ENCODE measurements at places on chromosomes 1 and 21. TPM values are rescaled to one million over a fixed set of nuclear protein-coding genes. Genes with fewer than 3 reads are reported as not detected.
A peak's percentile ranks its signal among the peaks of the same experiment; 100 is the strongest.

DNA sequence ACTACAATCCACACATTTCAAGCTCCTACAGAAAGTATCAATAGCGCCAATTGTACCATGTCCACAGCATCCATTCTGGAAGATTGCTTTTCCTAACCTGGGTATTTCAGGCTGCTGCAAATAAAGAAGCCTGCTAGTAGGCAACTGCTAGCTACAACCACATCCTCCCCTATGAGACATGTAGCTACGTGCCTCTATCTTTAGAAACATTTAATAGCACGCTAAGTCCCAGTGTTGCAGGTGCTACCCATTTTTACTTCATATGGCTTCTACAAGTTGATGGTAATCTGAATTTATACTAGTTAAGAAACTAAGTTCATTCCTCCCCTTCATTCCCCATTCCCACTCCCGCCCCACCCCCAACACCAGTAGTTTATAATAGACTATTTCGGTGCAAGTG lies 7.4 kb upstream of the AMPD1 start:
- no peak for DNase-seq

DNA sequence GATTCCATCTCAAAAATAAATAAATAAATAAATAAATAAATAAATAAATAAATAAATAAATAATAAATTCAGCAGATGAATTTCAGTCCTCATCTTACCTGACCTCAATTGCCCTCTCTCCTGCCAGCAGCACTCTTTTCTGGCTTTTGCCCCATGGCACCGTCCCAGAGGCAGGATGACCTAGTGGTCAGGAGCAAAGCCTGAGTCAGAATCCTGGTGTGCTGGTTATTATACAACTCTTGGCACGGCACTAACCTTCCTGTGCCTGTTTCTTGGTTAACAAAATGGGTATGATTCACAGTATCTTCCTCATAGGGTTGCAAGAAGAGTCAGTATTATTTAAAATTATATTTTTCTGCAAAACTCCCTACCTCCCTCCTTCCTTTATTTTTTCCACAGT lies 43.0 kb downstream of the NKAIN1 start:
- peak; percentile 86 for DNase-seq

The LDLRAP1 gene
- 26.5 TPM for total RNA-seq

- DNase-seq: no peak
Measured at GRCh38 chr21:34882719-34883131, 166.4 kb downstream of the RUNX1 start.

DNA sequence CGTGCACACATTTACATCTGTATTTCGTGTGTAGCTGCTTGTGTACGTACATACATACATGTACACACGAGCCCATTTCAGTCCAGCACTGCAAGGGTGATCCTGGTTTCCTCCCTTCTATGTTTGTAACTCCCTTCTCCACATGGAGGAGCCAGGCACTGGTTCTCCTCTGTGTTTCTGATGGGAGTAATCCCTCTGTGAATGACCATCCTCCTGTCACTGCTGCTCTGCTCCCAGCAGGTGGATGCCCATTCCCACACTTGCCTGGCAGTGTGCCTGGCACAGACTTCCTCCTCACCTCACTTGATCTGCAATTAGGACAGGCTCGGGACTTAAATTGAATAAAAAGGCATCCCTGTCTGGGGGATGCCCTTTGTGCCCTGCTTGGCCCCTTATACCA lies 37.1 kb downstream of the TRAPPC10 start:
- DNase-seq: no peak

The NUDT4B gene
- 29.9 TPM for total RNA-seq

DNA sequence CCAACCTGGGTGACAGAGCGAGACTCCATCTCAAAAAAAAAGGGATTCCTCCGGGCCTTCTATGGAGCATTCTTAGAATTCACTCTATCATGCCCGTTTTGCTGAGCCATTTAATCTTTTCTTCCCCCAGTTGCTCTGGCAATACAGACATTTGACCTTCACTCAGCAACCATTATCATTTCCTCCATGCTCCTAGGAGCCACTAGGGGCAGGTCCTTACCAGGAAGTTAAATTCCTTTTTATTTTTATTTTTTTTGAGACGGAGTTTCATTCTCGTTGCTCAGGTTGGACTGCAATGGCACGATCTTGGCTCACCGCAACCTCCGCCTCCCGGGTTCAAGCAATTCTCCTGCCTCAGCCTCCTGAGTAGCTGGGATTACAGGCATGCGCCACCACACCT lies 9.7 kb upstream of the CGN start:
- DNase-seq: peak; percentile 35

GRCh38 chr21:44299458-44300261 lies at the start of gene PFKL:
Gene PFKL (plus strand): TSS chr21:44300053. CDS start chr21:44300106, 53 bp downstream.
- peak; percentile 61 for DNase-seq

DNA sequence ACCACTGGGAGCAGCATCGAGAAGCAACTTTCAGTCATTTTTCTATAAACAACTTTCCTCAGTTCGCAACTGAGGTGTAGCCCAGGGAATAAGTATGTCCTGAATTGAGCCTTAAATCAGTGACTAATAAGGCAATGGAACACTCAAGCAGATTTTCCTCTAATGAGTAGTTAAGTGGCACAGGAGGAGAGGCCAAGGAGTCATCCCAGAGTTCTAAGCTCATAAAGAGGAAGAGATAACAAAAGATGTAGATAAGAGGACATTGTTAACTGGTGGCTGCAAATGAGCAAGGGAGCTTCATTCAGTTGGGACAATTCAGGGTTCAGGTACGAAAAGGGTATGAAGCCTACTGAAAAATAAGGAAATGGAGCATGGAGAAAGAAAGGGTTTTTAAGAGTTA lies 64.5 kb downstream of the LRRC40 start:
- no peak for DNase-seq

The GJA4 gene
- total RNA-seq: not detected

DNA sequence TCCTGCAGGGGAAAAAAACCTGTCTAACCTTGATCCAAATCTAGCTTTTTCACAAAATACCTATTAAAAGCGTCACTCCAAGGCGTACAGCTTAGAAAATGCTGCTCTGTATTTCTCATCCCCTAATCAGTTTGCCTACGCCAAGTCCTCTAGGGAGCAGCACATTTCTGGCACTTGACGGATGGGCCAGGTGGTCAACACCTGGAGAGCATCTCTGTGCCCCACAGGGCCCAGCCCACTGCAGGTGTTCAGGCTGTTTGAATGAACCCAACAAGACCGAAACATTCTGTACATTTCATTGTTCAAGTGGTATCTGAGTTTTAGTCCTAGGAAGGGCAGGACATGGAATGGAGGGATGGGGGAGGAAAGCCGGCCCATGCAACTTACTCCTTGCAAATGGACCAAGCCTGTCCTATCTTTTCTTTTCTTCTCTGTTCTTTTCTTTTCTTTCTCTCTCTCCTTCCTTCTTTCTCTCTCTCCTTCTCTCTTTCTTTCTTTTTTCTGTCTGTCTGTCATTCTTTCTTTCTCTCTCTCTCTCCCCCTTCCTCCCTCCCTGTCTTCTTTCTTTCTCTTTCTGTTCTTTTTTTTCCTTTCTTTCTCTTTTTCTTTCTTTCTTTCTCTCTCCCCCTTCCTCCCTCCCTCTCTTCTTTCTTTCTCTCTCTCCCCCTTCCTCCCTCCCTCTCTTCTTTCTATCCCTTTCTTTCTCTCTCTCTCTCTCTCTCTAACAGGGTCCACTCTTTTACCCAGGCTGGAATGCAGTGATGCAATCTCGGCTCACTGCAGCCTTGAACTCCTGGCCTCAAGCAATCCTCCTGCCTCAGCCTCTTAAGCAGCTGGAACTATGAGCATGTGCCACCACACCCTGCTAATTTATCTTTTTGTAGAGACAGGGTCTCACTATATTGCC lies 29.1 kb downstream of the IGFN1 start:
- DNase-seq: no peak

GRCh38 chr1:99365141-99365540 lies 100.8 kb downstream of the PLPPR4 start:
- DNase-seq: no peak

DNA sequence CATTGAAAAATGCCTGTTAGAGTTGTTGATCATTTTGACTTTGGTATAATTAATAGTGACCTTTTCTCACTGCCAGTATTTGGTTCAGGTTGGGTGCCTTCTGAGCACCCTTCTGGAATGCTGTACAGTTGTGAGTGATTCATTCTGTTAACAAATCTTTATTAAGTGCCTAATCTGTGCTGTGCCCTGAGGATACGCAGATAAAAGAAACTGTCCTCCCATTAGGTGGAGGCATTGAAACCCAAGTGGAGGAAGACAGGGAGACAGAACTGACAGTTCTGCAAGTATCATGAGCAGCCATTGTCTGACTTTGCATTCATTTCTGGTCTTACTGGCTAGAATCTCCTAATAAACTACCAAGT lies 76.1 kb upstream of the ZNF326 start:
- peak; percentile 50 for DNase-seq

DNA sequence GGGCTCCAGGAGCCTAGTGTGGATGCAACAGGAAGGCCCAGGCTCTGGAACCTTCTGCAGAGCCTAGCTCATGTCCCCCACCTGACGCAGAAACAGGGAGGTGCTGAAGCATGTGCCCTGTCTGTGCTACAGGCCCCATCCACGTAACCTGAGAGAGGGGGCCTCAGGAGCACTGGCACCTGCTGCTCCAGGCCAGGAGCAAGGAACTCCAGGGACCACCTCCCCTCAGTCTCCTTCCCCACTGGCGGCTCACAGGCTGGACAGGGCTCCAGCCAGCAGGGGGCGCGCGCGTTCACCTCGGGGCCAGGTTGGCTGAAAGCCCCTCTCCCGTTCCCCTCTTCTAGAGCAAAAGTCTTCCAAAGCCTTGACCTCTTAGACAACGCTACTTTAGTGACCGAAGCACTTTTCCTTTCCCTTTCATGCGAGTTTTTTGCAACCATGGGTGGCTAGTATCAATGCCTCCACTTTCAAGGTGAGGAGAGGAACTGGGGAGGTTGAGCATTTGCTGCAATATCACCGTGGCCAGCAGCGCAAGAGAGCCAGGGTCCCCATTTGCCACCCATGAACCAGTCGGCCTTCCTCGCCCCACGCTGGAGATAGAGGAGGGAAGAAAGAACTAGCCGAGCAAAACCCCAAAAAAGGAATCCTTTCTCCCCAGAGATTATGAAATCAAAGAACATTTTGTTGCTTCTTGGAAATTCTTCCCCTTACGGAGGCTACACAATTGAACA lies 52.4 kb upstream of the GPR157 start:
- peak; percentile 58 for DNase-seq

- no peak for DNase-seq
Measured at GRCh38 chr1:119893238-119893791, 3.0 kb downstream of the ADAM30 start.

GRCh38 chr1:206955476-206956451 lies 9.5 kb upstream of the PIGR start:
- no peak for DNase-seq

DNA sequence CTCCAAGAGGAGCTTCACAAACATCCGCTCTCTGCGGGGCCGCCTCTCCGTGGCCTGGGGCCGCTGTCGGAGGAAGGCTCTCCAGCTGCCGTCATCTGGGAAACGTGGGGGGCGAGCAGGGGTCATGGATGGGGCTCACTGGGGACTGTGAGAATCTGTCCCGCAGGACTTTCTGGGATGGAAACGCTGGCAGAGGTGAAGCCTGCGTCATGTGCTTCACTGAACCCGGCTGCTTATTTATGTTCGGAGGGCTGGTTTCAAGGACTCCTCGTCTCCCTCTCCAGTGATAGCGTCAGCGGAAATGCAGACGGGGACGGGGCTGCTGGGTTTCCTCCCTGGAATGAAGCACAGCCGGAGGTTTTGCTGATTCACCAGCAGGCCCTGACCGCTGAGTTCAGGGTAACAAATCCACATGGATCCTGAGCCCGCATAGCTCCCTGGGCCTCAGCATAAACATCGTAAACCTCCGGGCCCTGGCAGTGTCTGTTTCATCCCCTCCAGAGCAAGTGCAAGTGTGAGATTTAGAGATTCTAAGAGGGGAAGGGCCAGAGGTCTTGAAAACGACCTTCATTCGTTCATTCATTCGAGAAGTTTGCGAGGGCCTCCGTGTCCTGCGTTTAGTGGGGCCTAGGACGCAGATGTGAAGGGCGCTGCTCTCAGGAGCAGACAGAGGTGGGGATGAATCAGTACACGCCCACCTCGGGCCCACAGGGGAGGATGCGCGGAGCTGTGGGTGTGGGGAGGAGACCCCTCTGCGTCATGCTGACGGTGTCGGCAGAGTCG lies 7.0 kb upstream of the POFUT2 start:
- DNase-seq: peak; percentile 92

The RHCE gene
- 1.1 TPM for total RNA-seq

DNA sequence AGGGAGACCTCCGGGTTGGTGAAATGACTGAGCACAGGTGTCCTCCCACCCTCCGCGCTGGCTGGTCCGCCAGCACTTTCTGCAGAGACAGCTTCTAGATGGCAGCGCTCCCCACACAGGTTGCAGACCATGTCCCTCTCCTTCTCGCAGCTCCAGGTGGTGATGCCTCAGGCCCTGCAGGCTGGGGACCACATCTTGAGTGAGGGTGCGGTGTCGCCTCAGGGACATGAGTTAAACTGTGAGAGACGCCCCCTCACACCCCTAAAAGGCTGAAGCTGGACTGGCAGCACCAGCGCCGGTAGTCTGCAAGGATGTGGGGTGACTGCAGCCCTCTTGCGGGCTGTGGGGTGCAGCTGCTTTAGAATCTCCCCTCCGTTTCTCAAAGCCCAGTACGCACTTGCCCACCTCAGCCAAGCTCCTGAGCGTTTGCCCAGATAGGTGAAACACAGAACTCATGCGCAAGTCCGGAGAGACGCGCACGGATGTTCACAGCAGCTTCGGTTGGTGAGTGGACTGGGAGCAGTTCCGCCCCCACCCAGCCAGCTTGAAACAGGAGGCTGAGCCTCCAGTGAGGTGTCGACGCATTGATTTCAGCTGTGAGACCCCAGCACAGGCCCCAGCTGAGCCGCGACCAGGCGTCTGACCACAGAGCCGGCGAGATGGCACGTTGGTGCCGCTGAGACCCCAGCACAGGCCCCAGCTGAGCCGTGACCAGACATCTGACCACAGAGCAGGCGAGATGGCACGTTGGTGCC lies 28.6 kb downstream of the COL6A1 start:
- DNase-seq: no peak

GRCh38 chr1:235090406-235091069 lies 38.1 kb downstream of the TOMM20 start:
- DNase-seq: no peak
